HFFc6 (cell line): ENCODE measurements at places on chromosomes 7 and 10.

DNA sequence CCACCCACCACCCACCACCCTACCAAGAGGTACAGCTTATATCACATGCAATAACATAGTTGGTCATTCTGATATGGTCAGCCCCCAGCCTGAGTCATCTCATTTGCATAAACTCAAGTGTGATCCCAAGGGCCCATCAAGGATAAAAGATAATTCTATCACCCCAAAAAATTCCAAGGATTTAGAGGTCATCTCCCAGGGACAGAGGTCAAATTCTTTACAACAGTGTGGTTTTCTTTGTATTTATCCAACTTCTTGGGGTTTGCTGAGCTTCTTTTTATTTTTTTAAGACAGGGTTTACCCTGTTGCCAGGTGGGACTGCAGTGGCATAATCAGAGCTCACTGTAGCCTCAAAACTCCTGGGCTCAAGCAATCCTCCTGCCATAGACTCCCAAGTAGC lies 9.4 kb upstream of the GTPBP10 start:
- no peak for DNase-seq

DNA sequence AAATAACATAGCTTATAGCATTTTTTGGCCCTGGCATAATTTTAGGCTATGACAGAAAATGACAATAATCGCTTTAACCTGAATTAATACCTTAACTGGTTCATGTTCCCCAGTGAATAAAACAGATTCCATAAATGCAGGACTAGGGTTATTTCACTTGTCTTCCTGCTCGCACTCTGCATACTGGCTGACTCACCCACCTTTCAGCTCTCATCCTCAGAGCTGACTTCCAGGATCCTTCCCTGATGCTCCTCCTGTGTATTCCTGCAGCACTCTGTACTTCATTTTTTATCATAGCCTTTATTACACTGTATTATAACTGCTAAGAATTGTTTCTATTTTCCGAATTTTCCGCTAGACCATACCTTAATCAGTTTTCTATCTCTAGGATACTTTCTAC lies 123.7 kb downstream of the AVL9 start:
- peak; percentile 9 for DNase-seq

GRCh38 chr10:128178302-128178958 lies 52.2 kb upstream of the MKI67 start:
- no peak for DNase-seq

DNA sequence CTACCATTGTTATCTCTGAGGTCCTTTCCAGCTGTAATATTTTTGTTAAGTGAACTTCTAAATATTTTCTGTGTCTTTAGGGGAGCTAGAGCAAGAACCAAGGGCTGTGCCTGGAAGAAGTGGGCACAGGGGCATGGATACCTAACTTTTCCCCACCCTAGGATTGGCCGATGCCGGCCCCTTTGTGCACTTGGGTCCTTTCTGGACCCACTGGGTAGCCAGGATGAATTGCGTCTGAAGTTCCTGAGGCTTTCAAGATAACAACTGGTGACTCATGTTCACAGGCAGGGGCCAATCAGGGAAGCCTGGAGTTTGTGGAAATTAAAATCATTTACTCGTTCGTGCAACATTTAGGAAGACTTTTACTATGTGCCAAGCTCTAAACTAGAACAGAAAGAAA lies 758 bp downstream of the DPCD start:
- DNase-seq = peak; percentile 36

- no peak for DNase-seq
Measured at GRCh38 chr10:126670056-126670894, at the start of gene C10orf90. Gene C10orf90, minus strand, starts transcription at chr10:126670693. Its CDS starts 213 bp downstream, at chr10:126670480.
